Activated T-cell treated with anti-CD3 and anti-CD28 coated beads for 24 hours (primary cell): ENCODE measurements at places on chromosomes 4 and X.

- DNase-seq = no peak
These were observed 2282.6 kb downstream of the ARAP2 start for GRCh38 chr4:33961761-33962160.

DNA sequence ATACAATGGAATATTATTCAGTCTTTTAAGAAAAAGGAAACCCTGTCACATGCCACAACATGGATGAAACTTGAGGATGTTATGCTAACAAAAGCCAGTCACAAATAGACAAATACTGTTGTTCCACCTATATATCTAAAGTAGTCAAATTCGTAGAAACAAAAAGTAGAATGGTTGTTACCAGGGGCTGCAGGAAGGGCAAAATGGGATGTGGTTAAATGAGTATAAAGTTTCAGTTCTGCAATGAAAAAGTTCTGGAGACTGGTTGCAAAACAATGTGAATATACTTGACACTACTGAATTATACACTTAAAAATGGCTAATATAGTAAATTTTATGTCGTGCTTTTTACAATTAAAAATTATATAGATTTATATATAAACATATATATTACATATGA lies 12.2 kb downstream of the SPOCK3 start:
- DNase-seq = no peak

- no peak for DNase-seq
These were observed 144.3 kb downstream of the BEND2 start for GRCh38 chrX:18076434-18076833.

- DNase-seq = no peak
These were observed 192.1 kb downstream of the RBMX2 start for GRCh38 chrX:130593911-130594310.

- no peak for DNase-seq
These were observed 40.9 kb upstream of the STS start for GRCh38 chrX:7106649-7107048.

GRCh38 chr4:55763996-55764395 lies 55.6 kb upstream of the EXOC1L start:
- no peak for DNase-seq

- no peak for DNase-seq
These were observed 23.2 kb downstream of the BBS12 start for GRCh38 chr4:122755675-122756074.

GRCh38 chr4:6172093-6172926 lies 28.0 kb downstream of the JAKMIP1 start:
- DNase-seq = no peak

DNA sequence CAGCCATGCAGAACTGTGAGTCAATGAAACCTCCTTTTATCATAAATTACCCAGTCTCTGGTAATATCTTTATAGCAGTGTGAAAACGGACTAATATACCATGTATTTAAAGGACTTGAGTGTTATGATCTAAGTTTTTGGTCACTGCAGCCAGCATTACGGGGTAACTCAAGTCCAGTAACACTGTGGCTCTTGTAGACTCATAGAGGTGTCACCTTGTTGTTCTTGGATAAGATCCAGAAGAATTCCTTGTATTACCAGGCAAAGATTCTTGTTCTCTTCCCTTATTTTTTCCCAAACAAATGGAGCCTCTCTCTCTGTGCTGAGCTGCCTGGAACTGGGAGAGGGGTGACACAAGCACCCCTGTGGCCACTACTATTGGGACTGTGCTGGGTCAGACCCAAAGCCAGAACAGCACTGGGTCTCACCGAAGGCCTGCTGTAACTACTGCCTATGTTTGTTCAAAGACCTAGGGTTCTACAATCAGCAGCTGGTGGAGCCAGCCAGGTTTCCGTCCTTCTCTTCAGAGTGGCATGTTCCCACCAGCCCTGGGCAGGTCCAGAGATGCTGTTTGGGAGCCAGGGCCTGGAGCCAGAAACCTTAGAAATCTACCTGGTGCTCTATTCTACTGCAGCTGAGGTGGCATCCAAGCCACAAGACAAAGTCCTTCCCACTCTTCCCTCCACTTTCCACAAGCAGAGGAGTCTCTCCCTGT lies 43.7 kb upstream of the MED14 start:
- DNase-seq = no peak

DNA sequence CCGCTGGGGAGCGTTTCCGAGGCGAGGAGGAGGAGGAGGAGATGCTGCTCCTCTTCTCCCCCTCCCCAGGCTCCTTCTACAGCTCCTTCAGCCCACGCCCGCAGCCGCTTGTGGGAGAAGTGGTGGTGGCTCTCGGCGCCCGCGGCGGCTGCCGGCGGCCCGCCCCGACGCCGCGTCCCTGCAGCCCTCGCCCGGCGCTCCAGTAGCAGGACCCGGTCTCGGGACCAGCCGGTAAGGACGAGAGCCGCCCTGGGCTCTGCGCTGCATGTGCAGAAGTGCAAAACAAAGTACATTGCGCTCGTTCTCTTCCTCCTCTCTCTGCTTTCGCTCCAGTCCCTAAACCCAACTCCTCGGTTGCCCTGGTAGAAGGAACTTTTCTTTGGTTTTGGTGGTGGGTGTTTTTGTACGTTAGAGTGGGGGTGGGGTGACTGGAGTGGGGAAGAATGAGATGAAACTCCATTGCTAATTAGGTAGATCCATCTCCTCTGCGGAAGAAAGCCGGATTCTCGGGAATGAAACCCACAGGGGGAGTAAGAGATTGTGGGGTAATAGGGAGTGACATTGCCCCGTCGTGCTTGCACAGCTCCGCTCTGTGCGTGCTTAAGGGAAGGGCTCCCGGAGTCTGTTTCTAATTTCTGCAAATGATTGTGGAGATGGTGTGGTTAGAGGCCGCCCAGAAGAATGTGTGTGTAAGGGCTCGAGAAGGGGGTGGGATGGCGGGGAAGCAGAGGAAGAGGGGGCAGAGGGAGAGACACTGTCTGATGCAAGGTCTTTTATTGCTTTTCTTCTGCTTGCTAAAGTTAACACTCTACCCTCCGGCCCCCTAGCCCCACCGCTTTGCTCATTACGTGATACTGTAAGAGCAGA lies 677 bp downstream of the PTPN13 start:
- DNase-seq = no peak

GRCh38 chrX:10414156-10414824 lies 206.1 kb downstream of the MID1 start:
- no peak for DNase-seq

- no peak for DNase-seq
These were observed 8.5 kb downstream of the FMR1 start for GRCh38 chrX:147920161-147920666.

- DNase-seq = no peak
These were observed 207.6 kb upstream of the NR3C2 start for GRCh38 chr4:148649652-148650331.

DNA sequence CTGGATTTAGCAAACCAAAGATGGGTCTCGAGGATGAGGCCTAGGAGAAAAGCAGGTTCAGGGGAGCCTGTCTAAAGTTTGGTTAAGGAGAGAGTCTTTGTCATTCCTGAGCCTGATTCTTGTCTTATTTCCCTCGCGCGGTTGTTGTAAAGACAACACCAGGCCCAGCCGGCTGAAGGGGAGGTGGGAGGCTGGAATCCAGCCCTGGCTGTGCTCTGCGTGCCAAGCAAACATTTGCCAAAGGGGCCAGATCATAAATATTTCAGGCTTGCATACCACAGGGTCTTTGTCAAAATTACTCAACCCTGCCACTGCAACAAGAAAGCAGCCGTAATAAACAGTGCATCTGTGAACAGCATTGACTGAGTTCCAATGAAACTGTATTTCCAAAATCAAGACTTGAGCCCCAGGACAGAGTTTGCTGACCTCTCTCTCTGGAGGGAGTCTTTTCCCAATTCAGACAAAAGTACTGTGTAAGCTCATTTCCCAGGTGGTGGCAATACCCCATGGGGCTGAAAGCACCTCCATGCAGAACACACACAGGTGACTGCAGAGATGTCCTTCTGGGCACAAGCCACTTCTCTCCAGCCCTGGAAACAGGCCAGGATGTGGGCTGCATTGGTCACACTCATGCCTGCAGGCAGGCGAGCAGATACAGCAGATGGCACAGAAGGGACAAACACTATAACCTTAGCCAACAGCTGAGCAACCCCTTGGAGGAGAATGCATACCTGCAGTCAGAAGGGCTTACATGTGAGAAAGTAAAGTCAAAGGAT lies 320.3 kb downstream of the STK32B start:
- DNase-seq = no peak

DNA sequence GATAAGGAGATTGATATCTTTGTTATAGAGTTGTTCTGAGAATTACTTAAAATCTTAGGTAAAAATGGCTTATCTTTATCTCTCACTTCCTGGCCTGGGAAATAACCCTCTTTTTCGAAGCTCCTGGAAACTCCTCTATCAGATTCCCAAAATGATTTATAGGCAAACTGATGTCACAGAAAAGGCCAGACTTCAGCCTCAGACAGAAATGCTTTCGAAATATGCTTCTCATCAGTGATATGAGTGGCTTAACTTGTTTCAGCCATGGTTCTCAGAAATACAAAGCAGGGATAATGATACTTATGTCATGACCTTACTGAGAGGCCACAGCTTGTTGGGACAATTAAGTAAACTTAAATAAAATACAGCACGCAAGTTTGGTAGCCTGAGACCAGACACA lies 85.3 kb upstream of the HS3ST1 start:
- no peak for DNase-seq

GRCh38 chr4:163505374-163505773 lies 10.9 kb downstream of the TMA16 start:
- no peak for DNase-seq

GRCh38 chrX:134999469-134999868 lies 8.7 kb downstream of the SMIM10 start:
- no peak for DNase-seq

- DNase-seq = no peak
These were observed 138.7 kb downstream of the CHRNA9 start for GRCh38 chr4:40473578-40474388.

- DNase-seq = no peak
These were observed 587 bp downstream of the CD99 start for GRCh38 chrX:2691543-2692220.

GRCh38 chr4:162498168-162498567 lies 334.4 kb upstream of the FSTL5 start:
- no peak for DNase-seq

DNA sequence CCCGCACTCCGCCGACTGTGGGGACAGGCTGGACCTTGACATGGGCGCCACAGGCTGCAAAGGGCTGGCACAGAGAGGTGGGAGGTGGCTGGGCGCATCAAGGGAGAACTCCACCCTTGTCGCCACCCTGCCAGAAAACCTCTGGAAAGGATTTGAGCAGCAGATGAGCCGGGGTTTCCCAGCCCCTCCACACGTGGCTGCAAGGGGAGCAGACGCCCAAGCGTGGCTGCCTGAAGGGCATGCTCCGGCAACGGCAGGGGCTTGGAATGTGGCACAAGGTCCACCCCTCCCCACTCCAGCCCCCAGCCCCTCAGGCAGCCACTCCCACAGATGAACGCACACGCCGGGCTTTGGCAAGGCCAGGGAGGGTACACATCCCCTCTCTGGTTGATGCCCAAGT lies 4.6 kb downstream of the BGN start:
- DNase-seq = no peak

DNA sequence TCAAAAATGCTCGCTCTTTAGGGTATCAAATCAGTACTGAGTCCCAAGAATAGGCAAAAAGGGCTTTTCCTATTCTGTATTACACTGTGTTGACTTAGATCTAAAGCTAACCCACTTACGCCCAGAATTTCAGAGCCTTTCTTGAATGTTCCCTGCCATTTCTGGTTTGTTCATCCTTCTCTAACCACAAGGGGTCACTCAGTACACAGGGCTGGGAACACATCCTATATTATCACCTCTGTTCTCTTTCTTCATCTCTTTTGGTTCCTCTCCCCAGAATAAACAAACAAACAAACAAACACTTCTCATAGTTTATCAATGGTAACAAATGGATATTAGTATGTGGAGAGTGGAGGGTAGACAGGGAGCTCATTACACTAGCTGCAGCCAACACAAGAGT lies 25.5 kb upstream of the MORC4 start:
- no peak for DNase-seq

DNA sequence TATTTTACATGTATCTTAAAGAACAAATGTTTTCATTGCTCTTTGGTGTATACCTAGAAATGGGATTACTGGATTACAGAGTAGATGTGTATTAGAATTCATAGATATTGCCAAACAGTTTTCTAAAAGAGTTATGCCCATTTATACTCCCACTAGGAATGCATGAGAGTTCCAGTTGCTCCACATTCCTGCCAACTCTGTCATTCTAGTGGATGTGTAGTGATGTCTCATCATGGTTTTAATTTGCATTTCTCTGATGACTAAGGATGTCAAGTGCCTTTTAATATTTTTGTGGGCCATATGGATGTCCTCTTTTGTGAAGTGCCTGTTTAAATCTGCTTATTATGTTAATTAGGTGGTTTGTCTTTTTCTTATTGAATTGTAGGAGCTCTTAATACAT lies 65.6 kb upstream of the BMP2K start:
- DNase-seq = no peak

GRCh38 chr4:16290681-16291420 lies 64.6 kb upstream of the TAPT1 start:
- no peak for DNase-seq

DNA sequence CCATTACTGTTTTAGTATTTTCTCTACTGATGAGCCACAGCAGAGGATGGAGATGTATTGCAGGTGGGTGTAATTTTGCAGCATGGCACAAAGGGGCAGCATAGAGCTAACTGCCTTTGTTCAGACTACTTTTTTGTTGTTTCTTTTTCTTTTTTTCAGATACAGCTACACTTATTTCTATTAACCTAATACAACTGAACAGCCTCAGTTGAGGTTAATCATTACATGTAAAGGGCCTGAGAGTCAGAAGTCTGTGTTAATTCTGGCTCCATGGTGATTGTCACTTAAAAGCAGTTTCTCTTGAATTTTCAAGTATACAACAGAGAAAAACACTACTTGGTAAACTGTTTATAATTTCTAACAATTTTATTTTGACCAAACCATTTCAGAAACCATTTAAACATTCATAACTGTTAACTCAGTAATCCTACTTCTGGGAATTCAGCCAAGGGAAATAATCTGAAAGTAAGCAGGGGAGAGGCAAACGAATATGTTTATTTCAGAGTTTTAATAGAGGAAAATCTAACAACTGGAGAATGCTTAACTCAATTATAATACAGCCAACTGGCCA lies 13.9 kb upstream of the PPEF2 start:
- no peak for DNase-seq

- no peak for DNase-seq
These were observed 114.0 kb downstream of the ENOX2 start for GRCh38 chrX:130788786-130789581.

DNA sequence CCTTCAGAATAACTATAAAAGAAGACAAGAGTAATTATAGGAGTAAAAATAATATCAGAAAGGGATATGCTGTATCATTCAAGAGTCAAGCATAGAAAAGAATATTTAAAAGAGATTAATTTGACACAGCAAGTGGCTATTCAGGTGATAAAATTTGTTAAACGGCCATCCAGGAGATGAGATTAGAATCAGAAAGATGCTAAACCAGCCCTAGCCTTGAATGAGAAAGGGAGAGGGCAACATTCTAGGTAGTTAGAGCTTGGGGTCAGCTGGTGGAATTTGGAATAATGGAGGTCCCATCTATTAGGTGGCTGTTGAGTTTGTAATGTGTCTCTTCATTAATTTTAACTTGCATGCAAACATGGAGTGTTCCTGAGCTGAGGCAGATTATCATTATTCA lies 350.5 kb upstream of the PABPC4L start:
- no peak for DNase-seq

- DNase-seq = no peak
These were observed 16.8 kb downstream of the ARHGEF38 start for GRCh38 chr4:105569057-105569865.
